ENCODE measurements at places on chromosomes 1 and 21. TPM values are rescaled to one million over a fixed set of nuclear protein-coding genes. Genes with fewer than 3 reads are reported as not detected.

DNA sequence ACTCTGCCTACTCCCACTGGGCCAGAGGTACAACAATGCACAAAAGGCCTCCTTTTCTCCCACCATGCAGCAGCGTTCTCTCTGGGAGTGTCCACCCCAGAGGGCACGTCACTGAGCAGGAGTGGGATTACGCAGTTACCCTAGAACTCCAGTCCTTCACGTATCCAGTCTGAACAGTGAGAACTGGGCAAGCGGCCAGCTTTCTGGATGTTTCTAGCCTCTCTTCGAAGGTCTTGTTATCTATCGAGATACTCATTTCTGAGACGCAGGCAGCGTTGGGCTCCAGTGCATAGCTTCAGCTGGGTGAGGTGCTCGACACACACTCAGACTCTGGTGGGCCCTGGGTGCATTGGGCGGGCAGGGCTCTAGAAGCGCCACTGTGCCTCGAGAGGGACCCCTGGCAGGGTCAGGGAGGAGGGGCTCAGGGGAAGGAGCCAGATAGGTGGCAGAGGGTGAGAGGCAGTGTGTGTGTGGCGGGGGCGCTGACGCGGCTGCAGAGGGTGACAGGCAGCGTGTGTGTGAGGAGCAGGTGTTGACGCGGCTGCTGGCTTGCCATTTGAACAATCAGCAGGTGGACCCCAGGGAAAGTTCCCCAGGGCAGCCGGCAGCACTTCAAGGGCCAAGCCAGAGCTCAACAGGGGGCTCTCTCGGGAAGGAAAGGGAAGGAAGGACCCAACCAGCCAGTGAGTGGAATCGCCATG, 27.9 kb downstream of the PRDM15 start:
- DNase-seq: no peak

OR2L13 gene
- not detected for total RNA-seq

SELL gene
- total RNA-seq: 3.9 TPM

DCST2 gene
- 1.5 TPM for total RNA-seq

DNA sequence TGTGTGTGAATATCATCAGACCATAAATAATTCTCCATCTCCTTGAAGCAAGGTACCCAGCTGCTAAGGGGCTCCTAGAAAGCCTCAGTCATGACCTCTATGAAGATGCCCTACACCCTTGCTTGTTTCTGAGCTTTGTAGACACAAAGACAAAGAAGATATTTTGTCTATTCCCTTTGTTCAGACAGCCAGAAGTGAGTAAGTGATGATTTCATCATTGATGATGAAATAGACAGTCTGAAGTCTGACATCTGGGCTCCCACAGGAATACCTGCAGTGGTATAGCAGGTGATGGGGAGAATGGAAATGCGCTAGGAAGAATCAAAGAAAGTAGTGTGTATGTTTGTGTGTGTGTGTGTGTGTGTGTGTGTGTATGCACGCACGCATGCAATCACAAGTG, 82.2 kb upstream of the DPT start:
- no peak for DNase-seq

DNA sequence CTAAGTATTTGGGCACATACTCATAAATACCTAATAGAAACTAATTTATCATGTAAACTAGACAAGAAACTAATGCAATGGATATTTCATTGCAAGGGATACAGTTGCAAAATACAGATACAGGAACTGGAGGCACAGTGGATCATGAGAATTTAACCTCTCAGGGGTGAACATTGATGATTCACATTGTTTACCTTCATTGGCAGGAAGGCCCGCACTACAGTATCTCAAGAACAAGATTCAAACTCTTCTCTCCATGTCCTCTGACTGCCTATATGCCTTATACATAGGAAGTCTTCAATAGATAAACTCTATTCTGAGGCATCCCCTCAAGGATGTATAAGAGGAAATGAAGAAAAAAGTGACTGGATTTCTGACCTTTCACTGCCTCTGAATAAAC, 18.4 kb upstream of the PTBP2 start:
- no peak for DNase-seq

- DNase-seq: no peak
Observed at GRCh38 chr1:94236013-94236491, 1.3 kb downstream of the ARHGAP29 start.

TSPEAR gene
- not detected for total RNA-seq

- no peak for DNase-seq
Observed at GRCh38 chr1:116534014-116534739, 36.6 kb downstream of the CD58 start.

- no peak for DNase-seq
Observed at GRCh38 chr1:10793129-10793651, 3.3 kb downstream of the CASZ1 start.

DNA sequence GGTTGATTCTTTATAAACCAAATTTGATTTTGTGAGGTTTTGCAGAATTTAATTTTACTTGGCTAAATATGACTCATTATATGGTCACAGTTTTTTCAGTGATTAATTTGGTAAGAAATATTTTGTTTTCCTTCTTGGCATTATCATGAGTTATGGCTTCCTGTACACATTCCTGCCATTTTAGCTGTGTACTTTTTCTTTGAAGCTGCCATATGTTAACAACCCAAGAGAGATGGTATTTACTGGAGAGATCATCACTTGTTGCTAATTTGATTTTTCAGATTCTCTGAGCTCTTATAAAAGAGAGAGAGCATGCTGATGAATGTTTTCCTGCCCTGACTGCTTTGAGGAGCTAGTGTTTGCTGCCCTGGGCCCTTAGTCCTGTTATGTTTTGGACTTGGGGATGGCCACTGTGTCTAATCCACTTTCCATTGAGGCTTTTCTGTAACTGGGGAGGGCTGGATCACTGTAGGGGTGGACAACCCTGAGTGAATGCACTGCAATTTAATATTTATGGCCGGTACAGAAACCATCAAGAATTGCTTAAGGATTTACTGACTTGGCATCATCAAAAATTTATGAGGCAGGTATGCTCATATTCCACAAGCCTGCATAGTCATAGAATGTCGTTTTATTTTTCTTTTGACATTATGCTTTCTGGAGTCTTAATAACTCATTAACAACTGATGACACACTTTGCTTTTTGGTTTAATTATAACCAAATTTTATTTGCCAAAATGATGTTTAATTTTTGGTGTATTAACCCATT, 200.9 kb downstream of the DISC1 start:
- DNase-seq: no peak

- DNase-seq: no peak
Observed at GRCh38 chr1:152761609-152762213, 3.9 kb downstream of the KPRP start.

GRCh38 chr21:38930066-38930465, 124.3 kb downstream of the ETS2 start:
- no peak for DNase-seq

DNA sequence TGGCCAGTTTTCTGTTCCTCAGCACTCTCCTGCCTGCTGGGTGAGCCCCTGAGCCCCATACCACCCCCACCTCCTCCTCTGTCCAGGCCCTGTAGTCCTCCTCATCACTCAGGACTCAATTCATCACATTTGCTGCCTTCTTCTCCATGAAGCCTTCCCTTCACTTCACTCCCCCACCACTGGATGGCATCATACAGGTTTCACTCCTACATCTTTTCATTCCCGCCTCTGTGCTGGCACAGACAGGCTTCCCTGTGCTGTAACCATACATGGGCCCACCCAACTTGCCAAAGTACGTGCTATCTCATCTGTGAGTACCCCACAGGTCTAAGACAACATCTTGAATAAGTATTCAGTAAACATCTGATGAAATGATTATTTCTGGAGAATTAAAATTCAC, 56.9 kb downstream of the SLC45A1 start:
- DNase-seq: no peak

- DNase-seq: no peak
Observed at GRCh38 chr1:9202240-9202870, 32.2 kb upstream of the H6PD start.

DNA sequence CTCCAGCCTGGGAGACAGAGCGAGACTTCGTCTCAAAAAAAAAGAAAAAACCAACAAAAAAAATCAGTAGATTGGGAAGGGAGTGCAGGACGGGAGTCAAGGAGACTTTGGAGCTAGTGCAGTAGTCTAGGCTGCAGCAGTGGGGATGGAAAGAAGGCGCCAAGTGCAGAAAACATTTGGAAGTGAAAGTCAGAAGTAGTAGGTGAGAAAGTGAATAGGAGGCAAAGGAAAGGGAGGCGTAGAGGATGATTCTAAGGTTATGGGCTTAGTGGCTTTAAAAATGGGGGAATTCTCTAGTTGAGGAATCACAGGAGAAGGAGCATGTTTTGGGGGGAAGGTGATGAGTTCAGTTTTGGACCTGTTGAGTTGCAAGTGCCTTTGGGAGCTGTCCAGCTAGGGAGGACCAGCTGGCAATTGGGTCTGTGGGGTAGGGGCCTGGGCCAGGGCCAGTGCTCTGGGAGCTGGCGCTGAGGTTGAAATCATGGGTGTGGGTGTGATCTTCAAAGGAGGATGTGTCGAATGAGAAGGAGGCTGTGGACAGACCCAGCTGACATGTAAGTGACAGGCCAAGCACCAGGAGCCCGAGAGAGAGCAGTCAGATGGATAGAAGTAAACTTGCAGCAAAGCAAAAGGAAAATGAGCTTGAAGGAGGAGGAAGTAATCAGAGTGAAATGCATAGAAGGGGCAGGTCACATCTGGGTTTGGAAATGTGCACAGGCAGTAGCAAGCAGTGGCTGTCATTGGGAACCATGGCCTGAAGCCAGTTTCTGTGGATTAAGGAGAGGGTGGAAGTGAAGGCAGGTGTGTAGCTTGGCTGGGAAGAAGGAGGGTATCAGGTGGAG, 15.8 kb downstream of the TMCC2 start:
- no peak for DNase-seq

GRCh38 chr1:1013922-1014648, 788 bp downstream of the ISG15 start:
- no peak for DNase-seq

- DNase-seq: peak; percentile 85
Observed at GRCh38 chr1:17670587-17671313, 84.4 kb upstream of the ACTL8 start.

GRCh38 chr1:224533517-224533916, 82.6 kb upstream of the CNIH3 start:
- no peak for DNase-seq

- DNase-seq: no peak
Observed at GRCh38 chr21:28875078-28875477, 117.6 kb downstream of the LTN1 start.

- DNase-seq: no peak
Observed at GRCh38 chr1:248918131-248918530, 12.1 kb downstream of the PGBD2 start.

DNA sequence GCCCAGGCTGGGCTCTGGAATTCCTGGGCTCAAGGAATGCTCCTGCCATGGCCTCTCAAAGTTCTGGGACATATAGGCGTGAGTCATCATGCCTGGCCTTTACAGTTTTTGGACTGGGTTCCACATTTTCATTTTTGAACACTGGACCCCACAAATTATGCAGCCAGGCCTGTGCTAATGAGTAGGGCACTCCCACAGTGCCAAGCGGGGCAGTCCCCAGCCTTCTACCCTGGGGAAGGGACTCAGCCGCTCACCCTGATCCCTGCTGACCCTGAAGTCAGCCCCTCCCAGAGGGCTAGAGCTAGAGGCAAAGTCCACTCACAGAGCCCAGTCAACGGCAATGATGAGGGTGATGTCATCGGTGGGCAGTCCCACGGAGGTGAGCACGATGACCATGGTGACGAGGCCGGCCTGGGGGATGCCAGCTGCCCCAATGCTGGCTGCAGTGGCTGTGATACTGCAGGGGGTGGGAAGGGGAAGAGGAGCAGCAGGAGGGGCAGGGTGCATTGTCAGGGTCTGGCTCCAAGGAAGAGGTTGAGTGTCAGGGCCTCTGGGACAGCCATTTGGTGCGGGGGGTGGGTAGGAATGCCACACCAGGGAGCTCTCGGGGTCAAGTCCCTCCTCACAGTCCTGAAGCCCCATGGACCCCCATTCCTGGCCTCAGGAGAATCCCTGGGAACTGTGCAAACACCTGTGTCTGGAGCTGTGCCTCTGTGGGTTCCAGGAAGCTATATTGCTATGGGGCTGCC, 27.6 kb downstream of the PODN start:
- DNase-seq: no peak

GNAT2 gene
- total RNA-seq: not detected

GRCh38 chr1:97190326-97190725, 468.7 kb downstream of the PTBP2 start:
- DNase-seq: no peak

GRCh38 chr1:185761841-185762240, 27.6 kb downstream of the HMCN1 start:
- no peak for DNase-seq
